ENCODE measurements at places on chromosomes 11 and 22.

- no peak for DNase-seq
Measured at GRCh38 chr11:119483881-119484371, 61.0 kb upstream of the THY1 start.

GRCh38 chr11:130194241-130195023 lies 34.9 kb downstream of the ST14 start:
- DNase-seq: no peak

- DNase-seq: no peak
Measured at GRCh38 chr11:126432525-126432924, 77.0 kb downstream of the ST3GAL4 start.

- no peak for DNase-seq
Measured at GRCh38 chr22:41469218-41469851, 418 bp downstream of the ACO2 start.

DNA sequence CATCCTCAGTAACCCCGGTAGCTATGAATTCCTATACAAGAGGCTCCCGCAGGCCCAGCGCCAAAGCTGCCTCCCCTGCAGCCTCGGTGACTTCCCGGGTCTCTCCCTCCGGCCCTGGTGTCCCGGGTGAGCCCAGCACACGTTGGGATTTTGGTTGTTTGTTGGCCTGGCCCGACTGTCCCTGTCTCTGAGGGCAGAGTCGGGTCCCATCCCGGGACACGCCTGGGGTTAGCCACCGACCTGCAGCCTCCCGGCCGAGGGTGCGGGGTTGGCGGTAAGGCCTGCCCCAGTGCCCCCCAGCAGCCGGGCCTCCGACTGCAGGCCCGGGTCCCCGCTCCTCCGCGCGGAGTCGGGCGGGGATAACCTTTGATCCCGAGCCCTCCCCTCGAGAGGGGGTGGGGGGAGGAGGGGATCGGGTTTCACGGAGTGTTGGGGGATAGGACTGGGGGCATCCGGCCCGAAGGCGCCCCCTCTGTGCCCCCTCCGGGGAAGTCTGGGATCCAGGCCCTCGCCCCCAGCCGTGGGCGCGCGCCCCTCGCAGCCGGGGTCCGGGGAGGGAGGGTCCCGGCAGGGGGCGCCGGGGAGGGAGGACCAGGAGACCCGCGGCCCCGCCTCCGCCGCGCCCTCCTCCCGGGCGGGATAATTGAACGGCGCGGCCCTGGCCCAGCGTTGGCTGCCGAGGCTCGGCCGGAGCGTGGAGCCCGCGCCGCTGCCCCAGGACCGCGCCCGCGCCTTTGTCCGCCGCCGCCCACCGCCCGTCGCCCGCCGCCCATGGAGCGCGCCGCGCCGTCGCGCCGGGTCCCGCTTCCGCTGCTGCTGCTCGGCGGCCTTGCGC lies at the start of gene FBLN1:
TSS of gene FBLN1 (plus strand) at position 669 of the 835 bp plus-strand sequence. CDS start at position 772, 103 bp downstream.
- peak; percentile 57 for DNase-seq

DNA sequence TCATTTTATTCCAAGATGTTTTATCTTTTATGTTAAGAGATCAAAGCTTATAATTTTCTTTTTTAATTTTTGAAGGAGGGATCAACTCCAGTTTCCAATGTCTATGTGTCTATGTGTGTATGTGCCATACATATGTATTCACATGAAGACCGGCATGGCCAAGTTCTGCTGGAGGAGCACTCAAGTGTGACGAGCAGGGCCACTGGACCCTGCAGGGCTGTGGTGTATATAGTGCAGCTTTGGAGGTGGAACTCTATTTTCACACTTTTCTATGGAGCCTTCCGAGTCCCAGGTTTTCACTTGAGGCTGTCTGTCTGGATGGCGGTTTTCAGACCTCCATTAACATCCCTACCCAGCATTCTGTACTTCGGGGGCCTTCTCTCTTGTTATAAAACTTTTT lies 36.5 kb upstream of the TTC12 start:
- no peak for DNase-seq

- DNase-seq: no peak
Measured at GRCh38 chr11:75714211-75714610, 3.4 kb upstream of the MOGAT2 start.

DNA sequence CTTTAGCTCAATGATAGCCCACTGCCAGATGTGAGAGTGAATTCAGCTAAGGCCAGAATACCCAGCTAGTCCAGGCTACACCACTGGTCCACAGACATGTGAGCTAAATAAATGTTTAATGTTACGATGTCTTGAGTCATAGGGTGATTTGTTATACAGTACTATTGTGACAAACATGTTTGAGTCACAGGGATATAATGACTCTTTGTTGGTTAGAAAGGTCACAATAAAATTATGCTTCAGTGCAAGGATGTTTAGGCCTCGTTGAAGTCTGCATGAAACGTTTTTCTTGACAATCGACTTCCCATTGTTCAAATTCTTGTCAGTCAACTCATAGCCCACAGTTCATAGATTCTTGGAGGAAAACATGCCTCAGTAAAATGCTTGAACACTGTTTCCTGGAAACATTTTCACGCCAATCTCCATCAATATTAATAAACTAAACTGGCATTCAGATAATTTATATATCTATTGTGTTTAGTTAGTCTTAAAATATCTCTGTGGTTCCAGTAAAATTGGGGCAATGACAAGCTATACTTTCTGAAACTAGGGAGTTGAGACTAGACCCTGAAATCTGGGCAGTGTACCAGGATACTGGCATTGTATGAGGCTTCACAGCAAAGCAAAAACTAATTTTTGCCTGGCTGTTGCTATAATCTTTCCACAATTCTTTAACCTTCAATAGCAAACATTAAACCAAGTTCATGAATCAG lies 650.8 kb upstream of the KIRREL3 start:
- no peak for DNase-seq

DNA sequence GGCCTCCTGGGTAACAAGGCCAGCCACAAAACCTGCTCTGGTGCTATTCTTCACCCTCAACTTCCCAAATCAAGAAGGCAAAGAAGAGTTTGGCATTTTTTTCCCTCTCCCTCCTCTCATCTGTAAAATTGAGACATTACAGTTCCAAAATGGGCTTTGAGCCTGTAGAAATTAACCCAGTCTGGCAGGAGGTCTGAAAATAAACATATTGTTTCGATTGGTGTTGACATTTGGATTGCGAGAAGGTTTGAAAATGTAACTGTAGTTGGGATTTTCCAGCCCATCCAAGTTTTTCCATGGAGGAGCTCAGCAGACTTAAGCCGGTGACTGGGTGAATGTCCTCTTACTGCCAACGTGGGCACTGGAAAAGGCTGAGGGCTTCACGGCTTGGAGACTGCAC lies 35.0 kb upstream of the ALX4 start:
- no peak for DNase-seq

DNA sequence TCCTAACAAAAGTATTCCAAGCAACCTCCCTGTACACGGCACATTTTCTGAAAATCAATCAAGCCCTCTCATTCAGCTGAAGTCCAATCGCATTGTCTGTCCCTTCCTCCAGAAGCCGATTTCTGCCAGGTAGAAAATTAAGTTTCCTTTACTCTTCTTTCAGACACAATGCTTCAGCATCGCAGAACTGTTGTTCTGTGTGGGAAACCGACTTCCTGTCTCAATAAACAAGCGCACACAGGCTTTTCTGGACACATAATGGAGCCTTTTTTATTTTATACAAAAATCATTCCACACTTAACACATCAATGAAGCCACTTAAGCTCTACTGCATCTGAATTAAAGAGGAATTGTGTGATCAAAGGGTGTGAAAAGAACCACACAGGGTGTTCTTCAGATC lies 75.6 kb downstream of the BLID start:
- DNase-seq: no peak

DNA sequence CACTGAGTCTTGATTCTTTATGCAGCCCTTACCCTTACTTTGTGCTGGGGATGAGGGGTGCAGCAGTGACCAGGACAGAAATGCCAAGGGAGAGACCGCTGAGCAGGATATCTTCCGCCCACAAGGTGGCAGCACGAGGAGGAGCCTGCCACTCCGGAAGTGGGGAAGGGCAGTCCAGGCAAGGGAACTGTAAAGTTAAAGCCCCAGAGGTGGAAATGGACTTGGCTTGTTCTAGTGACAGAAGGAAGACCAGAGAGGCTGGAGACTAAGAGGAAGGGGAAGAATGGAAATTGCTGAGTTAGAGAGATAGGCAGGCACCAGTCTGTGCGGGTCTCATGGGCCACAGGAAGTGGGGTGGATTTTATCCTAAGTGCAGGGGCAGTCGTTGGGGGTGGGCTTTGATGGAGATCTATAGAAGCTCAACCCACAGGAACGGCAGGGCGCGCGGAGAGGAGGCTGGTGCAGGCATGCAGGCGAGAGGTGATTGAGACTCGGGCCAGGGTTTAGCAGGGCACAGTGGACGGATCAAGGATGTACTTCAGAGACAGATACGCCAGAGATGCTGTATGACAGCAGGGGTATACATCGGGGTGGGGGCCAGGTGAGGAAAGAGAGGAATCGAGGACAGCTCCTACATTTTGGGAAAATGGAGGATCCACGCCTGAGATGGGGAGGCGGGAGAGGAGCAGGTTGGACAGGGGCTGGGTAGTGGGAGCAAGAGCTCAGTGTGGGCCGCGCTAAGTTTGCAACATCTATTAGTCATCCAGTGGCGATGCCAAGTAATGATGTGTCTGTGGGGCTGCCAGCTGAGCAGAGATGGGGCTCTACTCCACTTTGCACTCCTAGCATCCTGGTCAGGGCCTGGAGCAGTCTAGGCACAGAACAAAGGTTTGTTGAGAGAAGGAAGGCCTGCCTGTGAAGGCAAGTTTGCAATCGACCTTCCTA lies 3.3 kb upstream of the GRK2 start:
- peak; percentile 83 for DNase-seq

GRCh38 chr11:77249427-77249826 lies 52.1 kb downstream of the GDPD4 start:
- DNase-seq: no peak
